ENCODE measurements at places on chromosomes 2 and 18. TPM values are rescaled to one million over a fixed set of nuclear protein-coding genes. Genes with fewer than 3 reads are reported as not detected.
A peak's percentile ranks its signal among the peaks of the same experiment; 100 is the strongest.

DNA sequence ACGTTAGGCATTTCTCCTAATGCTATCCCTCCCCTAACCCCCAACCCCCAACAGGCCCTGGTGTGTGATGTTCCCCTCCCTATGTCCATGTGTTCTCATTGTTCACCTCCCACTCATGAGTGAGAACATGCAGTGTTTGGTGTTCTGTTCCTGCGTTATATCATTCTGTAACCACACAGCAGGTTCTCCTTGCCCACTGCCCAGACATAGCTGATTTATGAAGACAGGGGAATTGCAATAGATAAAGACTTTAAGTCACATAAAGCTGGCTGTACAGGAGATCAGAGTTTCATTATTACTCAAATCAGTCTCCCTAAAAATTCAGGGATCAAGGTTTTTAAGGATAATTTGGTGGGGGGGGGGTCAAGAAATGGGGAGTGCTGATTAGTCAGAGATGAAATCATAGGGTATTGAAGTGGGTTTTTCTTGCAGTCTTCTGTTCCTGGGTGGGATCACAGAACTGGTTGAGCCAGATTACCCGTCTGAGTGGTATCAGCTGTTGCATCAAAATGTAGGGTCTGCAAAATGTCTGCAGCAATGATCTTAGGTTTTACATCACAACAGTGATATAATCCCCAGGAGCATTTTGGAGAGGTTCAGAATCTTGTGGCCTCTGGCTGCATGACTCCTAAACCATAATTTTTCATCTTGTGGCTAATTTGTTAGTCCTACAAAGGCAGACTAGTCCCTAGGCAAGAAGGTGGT, 392.1 kb upstream of the KCNJ3 start:
- DNase-seq, result no peak

GRCh38 chr2:167135706-167136105, 247.4 kb downstream of the XIRP2 start:
- DNase-seq, result no peak

The TTC39C gene
- 94.6 TPM for total RNA-seq

GRCh38 chr2:11250400-11251196, 93.8 kb downstream of the ROCK2 start:
- DNase-seq, result no peak

DNA sequence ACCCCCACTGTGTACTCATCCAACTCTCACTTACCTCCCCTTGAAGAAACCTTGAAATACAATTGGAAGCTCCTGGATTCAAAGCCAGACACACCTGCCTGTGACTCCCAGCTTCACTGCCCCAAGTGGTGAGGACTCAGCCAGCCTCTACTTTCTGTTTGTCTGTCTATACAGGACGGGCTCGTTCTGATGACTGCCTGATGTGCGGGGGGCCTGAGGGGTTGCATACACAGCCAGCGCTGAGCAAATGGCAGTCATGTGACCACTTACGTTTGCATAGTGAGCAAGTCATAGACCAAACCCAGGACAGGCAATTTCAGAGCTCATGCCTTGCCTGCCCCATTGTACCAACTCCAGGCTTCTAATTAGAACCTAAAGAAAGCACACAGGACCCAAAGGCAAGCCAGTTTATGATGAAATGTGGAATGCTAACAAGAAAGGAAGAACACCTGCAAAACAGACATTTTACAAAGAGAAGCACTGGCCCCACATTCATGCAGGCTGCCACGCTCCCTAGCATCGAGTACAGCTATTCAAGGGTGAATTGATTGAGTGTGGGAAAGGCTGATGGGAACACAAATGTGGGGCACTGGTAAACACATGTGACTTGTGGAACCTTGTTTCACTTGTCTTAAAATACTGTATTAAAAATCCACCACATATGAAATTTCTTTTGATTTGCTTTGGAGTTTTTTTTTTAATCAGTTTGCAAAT, 137.8 kb downstream of the LNPK start:
- DNase-seq, result no peak

- no peak for DNase-seq
These were observed 1.5 kb upstream of the IL1RL2 start for GRCh38 chr2:102185347-102185746.

GRCh38 chr2:207770602-207771404, 1.1 kb upstream of the FZD5 start:
- DNase-seq, result no peak

DNA sequence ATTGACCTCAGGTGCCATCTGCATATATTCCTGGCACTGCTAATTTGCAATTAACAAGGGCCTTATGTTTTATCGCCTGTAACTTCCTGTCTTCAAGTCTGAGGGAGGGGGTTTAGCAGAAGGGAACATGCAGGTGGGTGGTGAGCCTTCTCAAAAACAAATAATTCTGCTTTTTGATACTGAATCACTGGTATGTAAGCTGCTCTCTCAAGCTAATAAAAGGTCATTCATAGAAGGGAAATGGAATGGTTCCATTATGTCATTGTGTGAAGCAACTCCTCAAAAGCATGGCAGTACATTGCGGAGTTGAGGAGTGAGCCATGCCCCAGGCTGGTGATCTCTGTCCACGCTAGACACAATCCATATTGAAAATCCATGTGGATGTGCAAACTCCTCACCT, 414.8 kb upstream of the ID2 start:
- DNase-seq, result no peak

- DNase-seq, result no peak
These were observed 169.7 kb upstream of the SMAD2 start for GRCh38 chr18:48100165-48100575.

DNA sequence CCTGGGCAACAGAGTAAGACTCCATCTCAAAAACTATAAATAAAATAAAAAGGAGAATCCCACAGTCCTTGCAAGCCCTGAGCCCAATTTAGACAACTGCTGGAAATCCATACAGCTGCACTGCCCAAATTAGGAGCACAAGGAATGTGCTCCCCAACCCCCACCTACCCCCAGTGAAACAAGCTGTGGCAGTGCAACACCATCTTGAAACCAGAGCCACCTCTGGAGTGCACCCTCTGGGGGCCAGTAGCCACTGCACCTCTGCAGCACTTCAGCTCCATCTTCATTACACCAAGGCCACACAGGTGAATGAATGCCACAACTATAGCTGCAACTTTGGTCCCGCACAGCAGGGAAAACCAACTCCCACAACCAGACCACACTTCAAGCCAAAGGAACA, 37.3 kb downstream of the USP34 start:
- no peak for DNase-seq

DNA sequence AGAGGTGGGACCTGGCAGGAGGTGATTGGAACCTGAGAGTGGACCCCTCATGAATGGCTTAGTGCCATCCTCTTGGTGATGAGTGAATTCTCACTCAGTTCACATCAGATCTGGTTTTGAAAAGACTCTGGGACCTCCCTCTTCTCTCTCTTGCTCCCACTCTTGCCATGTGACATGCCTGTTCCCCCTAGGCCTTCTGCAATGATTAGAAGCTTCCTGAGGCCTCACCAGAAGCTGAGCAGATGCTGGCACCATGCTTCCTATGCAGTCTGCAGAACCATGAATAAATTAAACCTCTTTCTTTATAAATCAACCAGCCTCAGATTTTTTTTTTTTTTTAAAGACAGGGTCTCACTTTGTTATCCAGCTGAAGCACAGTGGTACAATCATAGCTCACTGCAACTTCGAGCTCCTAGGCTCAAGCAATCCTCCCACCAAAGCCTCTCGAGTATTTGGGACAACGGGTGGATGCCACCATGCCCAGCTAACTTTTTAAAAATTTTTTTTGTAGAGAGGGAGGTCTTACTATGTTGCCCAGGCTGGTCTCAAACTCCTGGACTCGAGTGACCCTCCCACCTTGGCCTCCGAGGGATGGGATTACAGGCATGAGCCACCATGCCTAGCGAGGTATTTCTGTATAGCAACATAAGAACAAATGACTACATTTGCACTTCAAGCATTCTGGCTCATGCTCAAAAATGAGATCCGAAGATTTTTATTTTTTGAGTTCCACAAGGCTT, 2.0 kb upstream of the ZFAND2B start:
- DNase-seq, result peak; percentile 17

DNA sequence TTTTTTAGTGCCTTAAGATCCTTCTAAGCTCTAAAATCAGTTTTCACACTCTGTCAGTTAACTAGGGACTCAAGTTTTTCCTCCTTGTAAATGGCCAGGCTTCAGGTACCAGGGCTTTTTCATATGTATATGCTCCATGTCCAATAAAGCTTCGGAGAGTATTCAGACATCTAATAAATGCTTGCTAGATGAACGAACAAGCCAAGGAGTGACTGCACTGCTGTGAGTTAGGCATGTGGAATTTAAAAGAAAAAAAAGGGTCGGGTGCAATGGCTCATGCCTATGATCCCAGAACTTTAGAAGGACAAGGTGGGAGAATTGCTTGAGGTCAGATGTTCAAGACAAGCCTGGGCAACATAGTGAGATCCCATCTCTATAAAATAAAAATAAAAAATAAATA, 81.9 kb downstream of the CDH2 start:
- DNase-seq, result no peak

DNA sequence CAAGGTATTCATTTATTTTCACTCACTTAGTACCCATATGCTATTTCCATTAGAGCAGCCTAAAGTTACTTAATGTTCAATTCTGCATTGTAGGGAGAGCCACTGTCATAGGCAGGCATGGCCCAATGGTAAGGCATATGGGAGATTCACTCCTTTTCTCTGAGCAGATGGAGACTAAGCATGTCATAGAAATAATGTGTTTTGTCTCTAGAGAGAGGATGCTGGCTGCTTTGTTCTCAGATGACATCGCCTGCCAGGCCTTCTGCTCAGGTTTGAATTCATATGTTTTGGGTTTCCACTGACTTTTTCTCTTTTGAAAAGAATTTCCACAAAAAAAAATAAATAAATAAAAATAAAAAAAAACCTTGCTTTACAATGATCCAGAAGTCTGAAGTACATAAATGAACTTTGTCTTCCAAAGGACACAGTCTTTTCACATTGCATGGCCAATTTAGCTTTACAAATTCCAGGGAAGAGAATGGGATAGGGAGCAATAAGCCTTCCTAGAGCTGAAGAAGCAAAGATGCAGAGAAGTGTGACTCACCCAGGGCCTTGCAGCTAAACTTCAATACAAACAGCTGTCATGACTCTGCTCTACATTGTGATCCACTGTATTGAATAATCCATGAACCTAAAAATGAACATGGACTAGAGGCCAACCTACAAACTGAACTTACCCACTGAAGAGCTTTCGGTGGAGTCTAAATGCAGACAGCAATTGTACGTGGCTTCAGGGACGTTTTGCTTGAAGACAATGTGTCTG, 422.5 kb downstream of the CMPK2 start:
- DNase-seq, result no peak

The PID1 gene
- total RNA-seq, result 9.5 TPM

The IL36RN gene
- 97.5 TPM for total RNA-seq

- no peak for DNase-seq
These were observed 1.3 kb upstream of the UBE2E3 start for GRCh38 chr2:180978903-180979748.

- DNase-seq, result no peak
These were observed 235.4 kb downstream of the ATAD2B start for GRCh38 chr2:23691565-23691964.

DNA sequence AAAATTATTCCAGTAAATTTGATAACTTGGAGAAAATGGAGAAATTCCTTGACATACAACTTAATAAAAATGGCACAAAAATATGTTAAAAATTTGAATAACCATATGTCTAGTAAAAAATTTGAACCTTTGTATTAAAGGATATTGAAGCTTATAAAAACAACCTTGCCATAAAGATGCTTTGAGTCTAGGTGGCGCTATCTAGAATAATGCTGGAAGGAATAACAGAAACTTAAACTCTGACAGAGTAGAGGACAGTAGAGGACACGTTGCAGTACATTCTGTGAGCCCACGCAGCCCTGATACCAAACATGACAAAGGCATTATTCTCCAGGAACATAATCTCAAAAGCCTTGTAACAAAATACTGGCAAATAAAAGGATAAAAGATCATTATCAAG, 44.7 kb upstream of the ALKAL2 start:
- DNase-seq, result no peak

DNA sequence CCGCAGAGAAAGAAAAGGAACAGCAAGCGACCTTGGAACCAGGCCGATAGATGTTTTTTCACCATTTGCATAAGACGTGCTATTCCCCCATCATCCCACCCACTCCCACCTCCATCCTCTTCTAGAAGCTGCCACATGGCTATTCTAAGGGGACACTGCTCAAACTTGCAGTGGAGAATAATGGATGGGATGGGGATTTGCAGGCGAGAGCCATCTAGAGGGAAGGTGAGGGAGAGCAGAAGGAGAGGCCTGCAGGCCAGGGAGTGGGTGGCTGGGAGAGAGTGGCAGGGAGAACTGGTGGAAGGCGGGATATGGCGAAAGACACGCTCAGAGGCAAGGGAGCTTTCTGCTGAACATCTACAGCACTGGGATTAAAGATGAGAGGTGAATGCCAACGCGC, 84.9 kb downstream of the MAPK4 start:
- DNase-seq, result no peak

DNA sequence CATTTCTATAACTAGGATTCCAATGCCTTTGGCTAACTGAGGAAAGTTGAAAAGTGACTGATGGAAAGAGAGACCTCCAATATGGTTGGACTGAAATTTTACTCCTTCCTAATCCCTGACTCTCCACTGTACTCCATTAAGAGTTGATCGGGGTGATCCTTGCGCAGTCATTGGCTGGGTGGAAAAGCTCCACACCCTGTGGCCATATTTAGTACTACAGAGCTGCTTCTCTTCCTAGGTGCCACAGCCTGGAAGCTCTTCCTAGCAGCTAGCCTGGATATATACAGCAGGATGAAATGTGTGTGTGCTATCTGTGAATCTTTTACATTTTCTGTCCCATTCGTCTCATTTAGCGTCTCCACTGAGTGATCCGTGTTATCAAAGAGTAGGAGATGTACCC, 71.2 kb downstream of the MEP1B start:
- no peak for DNase-seq

GRCh38 chr2:37456479-37456878, 112.0 kb downstream of the QPCT start:
- DNase-seq, result no peak

The COL3A1 gene
- total RNA-seq, result 28.0 TPM

The TUBA3E gene
- not detected for total RNA-seq

The CXCR1 gene
- 0.15 TPM for total RNA-seq
